ENCODE measurements at places on chromosomes 6 and 20. TPM values are rescaled to one million over a fixed set of nuclear protein-coding genes. Genes with fewer than 3 reads are reported as not detected.

Gene PLAGL1
- total RNA-seq = 0.70 TPM

- DNase-seq = no peak
Measured at GRCh38 chr6:117595099-117595923, 7.0 kb downstream of the GOPC start.

- DNase-seq = no peak
Measured at GRCh38 chr20:20835897-20836296, 123.5 kb upstream of the RALGAPA2 start.

GRCh38 chr6:36946526-36946925 lies 8.0 kb upstream of the PI16 start:
- DNase-seq = no peak

DNA sequence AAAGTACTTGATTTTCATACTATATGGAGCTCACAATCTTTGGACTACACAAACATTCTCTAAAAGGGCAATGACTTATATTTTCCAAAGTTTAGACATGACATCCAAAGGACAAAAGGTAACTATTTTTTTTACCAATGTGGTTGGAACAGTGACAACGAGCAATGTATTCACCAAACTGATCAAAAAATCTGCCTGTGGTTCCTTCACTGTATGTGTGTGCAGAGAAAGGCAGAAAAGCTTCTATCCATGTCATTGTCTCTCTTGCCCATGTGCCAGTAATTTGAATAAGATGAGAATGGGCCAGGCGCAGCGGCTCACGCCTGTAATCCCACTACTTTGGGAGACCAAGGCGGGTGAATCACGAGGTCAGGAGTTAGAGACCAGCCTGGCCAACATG lies 25.5 kb downstream of the MCUR1 start:
- DNase-seq = no peak

DNA sequence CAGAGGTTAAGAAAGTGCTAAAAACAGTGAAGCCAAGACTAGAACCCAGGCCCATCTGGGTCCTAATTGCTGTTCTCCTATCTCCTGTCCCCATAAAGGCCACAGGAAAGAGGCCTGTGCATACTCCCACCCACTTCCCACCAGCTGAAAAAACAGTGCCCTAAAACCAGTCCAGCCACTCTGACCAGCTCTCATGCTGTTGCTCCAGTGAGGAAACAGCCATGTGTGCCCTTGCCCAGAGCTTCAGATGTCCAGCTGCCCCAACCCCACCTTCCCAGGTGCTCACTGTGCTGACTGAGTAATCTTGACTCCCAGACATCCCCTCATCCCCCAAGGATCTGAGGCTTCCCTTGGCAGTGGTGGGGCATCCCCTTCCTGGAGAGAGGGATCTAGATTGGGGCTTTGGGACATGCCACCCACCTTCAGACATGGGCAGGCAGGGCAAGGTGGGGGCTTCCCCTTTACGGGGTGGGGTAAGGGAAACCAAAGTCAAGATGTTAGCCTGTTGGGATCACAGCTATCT lies 28.7 kb downstream of the KCNK5 start:
- no peak for DNase-seq

Data from Caco-2 (cell line).